NCI-H446 (cell line): ENCODE measurements at places on chromosomes 7 and 10.

GRCh38 chr7:105643851-105644250 is 62.6 kb upstream of the EFCAB10 start:
- DNase-seq: peak; percentile 8

- no peak for DNase-seq
These were observed 133.4 kb downstream of the LRRC4 start for GRCh38 chr7:127897704-127898454.

DNA sequence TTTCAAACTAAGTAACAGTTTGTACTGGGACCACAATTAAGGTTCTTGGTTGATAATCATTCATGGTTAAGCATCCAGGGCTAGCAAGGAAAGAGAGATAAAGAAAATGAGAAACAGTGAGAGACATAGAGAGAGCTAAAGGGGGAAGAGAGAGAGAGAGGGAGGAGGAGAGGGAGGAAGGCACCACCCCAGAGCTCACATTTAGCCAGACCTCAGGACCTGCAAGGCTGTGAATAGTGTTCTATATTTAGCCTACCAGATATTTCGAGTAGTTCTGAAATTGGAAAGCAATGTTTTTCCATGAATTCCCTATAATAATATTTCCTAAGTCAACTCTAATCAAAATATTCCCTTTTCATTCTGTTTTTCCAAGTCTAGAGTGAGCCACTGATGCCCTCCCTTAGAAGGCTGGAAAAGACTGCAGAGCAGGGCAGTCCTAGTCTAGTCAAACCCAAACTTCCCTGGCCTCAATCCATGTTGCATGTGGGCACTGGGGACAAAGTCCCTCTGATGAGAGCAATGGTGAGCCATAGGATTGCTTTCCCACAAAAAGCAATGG is 119.4 kb upstream of the INHBA start:
- DNase-seq: no peak

DNA sequence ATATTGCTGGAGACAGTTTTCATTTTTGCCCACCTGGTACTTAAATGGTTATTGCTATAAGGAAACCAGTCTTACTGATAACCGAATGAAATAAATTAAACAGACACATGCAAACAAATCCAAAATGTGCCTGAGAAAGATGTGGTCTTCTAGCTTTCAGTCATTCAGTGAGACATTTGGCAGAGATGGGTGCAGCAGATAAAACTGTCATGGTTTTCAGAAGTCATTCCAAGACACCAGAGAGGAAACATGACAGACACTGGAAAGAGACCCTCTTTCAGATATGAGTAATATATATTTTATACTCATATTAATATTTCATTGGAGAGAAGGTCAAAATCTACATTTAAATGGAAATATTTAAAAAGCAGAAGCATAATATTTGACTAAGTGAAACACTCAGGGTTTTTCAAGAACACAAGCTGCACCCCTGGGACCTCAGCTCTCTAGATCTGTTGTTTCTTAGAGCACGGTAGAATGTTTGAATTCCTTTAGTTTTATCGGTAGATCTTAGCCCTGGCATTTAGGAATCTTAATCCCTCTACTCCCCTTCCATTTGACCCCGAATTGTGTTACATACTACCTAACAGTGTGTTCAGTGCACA is 246.1 kb downstream of the AUTS2 start:
- DNase-seq: no peak

DNA sequence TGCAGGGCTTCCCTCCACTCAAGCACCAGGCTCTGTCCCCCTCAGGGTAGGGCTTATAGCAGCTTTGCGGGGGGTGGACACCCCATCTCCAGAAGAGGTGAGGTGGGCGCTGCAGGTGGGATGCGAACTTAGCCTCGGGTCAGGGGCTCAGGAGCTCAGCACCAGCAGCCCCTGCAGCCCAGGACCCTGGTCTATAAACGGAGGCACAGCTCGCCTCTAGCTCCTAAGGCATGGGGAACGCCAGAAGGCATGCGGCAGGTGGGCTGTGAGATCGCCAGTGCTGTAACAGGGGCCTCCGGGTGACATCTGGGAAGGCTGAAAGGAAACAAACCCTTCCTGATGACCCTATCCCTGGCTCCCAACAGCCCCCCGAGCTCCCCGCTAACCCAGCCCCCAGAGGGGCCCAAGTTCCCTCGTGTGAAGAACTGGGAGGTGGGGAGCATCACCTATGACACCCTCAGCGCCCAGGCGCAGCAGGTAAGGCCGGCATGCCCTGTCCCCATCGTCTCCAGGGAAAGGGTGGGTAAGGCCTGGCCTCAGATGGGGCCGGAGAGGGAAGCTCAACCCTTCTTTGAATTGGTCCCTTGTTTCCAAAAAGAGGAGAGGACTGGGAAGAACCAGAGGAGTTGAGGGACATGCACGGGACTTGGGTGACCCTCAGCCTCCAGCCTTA is 4.2 kb downstream of the NOS3 start:
- no peak for DNase-seq

GRCh38 chr7:34839645-34840044 is 181.6 kb downstream of the NPSR1 start:
- DNase-seq: no peak

- DNase-seq: no peak
These were observed 33.8 kb upstream of the RNF32 start for GRCh38 chr7:156606691-156607331.

GRCh38 chr10:120473593-120473992 is 16.6 kb downstream of the PLPP4 start:
- DNase-seq: no peak

DNA sequence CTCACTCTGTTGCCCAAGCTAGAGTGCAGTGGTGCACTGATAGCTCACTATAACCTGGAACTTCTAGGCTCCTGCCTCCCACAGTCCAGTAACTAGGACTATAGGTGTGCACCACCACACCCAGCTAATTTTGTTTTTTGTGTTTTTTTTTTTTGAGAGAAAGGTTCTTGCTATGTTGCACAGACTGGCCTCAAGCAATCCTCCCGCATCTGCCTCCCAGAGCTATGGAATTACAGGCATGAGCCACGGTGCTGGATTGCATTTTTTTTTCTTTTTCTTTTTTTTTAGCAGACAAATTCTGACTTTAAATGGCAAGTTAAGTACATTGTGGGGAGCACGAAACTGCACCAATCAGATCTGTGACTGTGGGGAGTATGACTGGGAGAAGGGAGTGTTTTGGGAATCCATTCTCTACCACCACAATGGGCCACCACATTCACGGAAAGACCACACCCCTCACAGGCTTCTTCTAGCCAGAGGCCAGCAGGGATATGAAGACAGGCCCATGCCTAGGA is 58.1 kb upstream of the MSMB start:
- no peak for DNase-seq

- no peak for DNase-seq
These were observed 40.5 kb downstream of the LYZL1 start for GRCh38 chr10:29329420-29329819.

GRCh38 chr10:89302625-89303024 is 779 bp downstream of the IFIT2 start:
- DNase-seq: no peak

DNA sequence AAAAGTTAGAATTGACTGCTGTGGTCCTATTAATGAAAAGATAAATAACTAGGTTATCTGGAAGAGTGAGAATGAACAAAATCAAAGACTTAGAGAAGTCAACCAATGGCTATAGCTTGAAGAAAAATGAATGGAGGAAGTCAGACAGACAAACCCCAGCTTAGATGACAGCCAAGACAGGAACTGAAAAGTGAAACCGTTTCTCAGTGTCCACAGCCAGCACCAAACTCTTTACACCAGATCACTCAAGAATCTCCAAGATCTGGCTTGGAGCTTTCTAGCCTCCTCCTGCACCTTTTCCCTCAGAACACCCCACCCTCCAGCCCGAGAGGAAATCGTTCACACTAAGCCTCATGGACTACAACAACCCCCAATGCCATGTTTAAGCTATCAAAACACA is 167.0 kb downstream of the SFMBT2 start:
- no peak for DNase-seq

DNA sequence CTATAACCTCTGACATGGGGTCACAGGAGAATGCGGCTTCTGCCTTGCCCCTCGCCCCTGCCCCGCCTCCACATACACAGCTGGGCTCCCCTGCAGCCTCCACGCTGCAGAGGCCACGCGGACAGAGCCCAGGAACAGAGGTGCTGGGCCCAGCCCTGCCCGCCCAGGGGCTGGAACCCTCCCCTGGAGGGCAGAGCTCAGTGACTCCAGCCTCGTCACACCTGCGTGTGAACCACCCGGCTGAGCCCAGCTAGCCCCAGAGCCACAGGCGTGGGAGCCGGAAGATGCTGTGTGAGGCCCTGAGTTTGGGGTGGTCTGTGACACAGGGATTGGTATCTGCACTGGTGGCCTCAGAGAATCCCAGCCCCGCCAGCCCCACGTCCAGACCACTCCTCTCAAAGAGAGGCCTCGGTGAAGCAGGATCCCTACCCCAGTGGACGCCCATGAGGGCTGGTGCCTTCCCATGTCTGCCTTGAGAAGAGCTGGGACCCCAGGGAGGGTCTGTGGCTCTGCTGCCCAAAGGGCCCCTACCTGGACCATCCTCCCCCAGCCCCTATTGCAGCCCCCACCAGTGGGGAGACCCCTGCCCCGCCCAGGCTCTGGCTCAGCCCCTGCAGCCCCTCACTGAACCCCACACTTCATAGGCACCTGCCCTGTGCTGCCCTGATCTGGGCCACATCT is 8.1 kb upstream of the ADAP1 start:
- DNase-seq: no peak

DNA sequence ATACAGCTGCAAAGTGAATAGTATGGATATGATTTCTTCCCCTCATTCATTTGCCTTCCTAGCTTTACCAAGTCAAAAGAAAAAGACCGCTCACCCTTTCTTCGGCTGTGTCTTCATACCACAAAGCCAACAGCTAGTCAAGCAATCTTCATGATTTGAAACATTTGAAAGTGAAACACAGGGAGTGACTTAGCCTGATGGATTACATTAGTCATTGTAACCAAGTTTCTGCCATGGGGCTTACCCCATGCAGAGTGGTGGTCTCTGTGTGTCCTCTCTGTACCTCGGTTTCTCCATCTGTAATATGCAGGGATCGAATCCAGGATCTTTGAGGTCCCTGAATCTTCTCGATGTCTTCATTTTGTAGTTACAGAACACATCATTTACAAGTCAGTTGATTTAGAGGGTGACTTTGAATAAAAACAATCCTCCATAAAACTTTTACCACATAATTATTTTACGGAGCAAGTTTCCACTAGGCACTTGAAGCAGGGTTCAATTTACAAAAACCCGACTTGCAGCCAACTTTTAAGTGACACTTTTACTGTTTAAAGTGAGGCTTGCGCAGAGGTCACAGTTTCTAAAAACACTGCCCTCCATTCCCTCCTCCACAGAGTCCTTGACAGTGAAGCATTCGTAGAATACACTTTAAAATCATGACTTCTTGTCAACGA is 2.2 kb upstream of the LGI1 start:
- DNase-seq: no peak

GRCh38 chr7:67675971-67676370 is 679.3 kb downstream of the TYW1 start:
- no peak for DNase-seq

DNA sequence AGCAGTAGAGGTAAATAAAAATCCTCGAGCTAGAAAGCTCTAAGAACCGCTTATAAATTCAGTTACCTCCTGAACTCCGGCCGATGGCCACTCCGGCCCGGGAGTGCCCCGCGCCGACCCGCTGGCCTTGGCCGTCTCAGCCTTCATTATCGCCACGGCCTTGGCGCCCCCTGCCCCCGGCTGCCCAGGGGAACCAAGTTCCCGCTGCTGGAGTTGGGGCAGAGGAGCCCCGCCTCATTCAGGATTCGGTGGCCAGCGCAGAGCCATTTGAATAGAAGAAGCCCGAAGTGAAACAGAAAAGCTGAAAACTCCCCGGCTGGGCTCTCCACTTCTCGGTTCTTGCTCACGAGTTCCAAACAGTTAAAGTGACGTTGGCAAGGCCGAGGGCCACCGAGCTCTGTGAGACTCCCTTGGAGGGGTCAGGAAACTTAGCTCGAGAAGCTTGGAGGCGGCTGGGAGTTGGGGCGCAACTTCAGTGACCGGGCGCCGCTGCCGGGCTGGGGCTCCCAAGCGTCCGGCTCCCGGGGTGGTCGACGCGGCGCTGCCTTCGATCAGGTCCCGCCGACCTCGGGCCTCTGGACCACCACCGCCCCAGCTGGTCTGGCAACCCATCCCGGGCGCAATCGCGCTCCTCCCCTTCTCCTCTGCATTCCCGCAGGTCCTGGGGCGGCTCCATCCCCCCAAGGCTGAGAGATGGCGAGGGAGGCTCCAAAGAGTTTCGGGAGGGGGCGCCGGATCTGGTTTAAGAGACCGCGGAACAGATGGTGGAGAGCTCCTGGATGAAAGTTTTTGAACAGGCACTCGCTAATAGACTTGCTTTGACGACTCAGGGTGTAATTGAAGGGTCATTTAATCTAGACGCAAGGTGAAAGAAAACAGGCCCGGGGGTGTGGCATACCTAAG is 5.8 kb upstream of the FEZF1 start:
- no peak for DNase-seq

DNA sequence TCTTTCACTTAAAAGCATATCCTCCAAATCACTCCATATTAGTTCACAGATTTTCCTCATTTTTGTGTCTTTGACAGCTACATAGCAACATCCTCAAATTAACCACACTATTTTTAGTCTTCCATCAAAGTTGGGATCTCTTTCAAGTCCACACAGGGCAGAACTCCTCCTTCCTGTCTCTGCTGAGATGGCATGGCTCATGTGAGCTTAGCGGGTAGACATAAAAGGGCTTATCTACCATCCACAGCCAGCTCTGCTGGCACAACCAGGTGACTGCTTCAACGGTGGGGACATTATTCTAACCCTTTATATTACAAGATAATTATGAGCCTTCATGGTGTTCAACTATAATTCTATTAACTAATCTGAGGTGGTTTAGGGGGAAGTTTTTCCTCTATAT is 35.5 kb downstream of the ICA1 start:
- DNase-seq: no peak

DNA sequence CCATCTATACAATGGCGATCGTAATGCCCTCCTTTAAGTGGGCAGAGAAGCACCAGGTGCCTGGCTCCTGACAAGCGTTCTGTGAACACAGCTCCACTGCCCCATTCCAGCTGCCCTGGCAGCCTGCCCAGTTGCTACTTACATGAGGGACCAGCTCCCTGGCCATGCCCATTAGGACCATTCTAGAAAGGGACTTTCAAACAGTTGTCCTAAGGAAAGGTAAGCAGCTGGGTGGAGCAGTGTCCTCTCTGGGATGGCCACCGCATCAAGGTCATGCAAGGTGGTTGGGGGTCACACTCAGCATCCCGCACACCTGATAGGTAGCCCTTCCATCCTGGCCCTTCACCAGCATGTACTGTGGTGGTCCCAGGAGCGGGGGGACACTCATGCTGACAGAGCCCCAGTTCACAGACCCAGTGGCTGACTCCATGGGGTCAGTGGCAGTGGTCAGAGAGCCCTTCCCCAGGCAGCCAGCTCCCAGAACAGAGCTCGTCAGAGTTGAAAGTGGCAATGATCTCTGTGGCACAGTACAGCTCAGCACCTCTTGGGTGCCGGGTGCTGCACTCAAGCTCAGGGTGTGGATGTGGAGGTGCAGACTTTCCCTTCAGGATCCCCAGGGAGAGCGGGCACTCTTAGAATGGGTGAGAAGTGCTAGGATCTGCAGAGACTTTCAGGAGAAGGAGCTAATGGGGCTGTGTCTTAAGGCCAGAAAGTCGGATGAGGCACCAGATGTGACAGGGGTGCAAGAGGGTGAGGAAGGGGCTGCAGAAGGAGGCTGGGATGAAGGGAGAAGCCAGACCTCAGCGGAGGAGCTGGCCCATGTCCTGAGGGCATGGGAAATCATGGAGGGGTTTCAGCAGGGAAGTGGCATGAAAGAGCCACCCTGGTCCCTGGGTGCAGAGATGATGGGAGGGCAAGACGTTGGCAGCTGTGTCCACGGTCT is 10.9 kb downstream of the MMRN2 start:
- no peak for DNase-seq

- DNase-seq: peak; percentile 49
These were observed 4.1 kb upstream of the RASSF4 start for GRCh38 chr10:44955413-44956070.

- peak; percentile 59 for DNase-seq
These were observed 119.0 kb upstream of the RHOBTB1 start for GRCh38 chr10:61063034-61063433.
